Uterine smooth muscle cell (primary cell): ENCODE measurements at places on chromosomes 7 and 10. TPM values are rescaled to one million over a fixed set of nuclear protein-coding genes. Genes with fewer than 3 reads are reported as not detected.

Gene ACSL5
- 0.22 and 0.50 TPM in 2 replicates for total RNA-seq

Gene CYP2W1
- not detected in 2 replicates for total RNA-seq

Gene CH25H
- total RNA-seq = 0.25 TPM in 1 of 2 replicates, not detected in the other

Gene LRRC4
- total RNA-seq = under 0.01 and 0.22 TPM in 2 replicates

Gene CCL24
- total RNA-seq = not detected in 2 replicates

Gene EN2
- not detected in 2 replicates for total RNA-seq

Gene GDF2
- not detected in 2 replicates for total RNA-seq

Gene CPED1
- total RNA-seq = 117 and 158 TPM in 2 replicates

Gene RHOBTB1
- 8.7 and 16.4 TPM in 2 replicates for total RNA-seq

Gene JAKMIP3
- total RNA-seq = 0.11 and 0.25 TPM in 2 replicates

Gene PON3
- 0.11 and 0.12 TPM in 2 replicates for total RNA-seq

Gene SPAM1
- not detected in 2 replicates for total RNA-seq

Gene PIP4K2A
- total RNA-seq = 32.0 and 61.4 TPM in 2 replicates

Gene ZNF273
- total RNA-seq = 3.7 and 4.1 TPM in 2 replicates

Gene C10orf62
- 0.11 and 0.37 TPM in 2 replicates for total RNA-seq

Gene CALN1
- not detected in 2 replicates for total RNA-seq

Gene CTAGE4
- 1.7 TPM in 1 of 2 replicates, not detected in the other for total RNA-seq

Gene MYPN
- 0.25 and 0.55 TPM in 2 replicates for total RNA-seq

Gene NYAP1
- 1.2 and 2.5 TPM in 2 replicates for total RNA-seq

Gene CHST3
- 22.8 and 27.9 TPM in 2 replicates for total RNA-seq

Gene DLG5
- total RNA-seq = 41.1 and 45.2 TPM in 2 replicates

Gene LRRN3
- total RNA-seq = 1.2 and 4.1 TPM in 2 replicates
